Pons (tissue), 1 donor: ENCODE measurements at places on chromosomes 16 and 17.

DNA sequence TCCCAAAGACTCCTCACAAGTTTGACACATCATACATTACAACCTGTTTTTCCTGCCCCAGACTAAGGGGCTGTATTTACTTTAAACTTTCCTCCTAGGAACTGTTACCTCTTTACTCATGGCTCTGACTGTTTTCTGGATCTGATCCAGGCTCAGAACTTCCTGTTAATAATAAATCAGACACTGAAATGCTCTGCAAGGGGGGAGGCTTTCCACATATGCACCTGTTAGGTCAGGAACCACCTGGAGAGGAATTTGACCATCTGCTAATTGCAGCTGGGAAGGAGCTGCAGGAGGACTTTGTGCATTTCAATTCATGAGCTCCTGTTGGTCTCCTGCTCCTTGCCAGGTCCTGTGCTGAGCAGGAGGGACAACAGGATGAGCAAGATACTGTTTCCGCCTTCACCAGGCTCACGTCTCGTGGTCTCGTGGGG is 476.9 kb upstream of the CDH5 start:
- peak; percentile 14 for DNase-seq

- no peak for DNase-seq
Observed at GRCh38 chr16:70253291-70254106, 1.8 kb upstream of the EXOSC6 start.

- DNase-seq: no peak
Observed at GRCh38 chr17:37221865-37222264, 153.9 kb upstream of the C17orf78 start.

- no peak for DNase-seq
Observed at GRCh38 chr16:30904114-30904780, 7.8 kb downstream of the CTF1 start.

DNA sequence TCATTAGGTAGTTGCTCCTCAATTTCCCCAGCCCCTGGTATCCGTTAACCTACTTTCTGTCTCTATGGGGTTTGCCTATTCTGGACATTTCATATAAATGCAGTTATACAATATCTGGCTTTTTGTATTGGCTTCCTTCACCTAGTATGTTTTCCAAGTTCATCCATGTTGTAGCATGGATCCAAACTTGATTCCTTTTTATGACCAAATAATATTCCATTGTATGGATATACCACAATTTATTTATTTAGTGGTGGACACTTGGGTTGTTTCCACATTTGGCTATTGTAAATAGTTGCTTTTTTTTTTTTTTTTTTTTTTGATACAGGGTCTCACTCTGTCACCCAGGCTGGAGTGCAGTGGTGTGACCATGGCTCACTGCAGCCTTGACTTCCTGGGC is 15.9 kb downstream of the EPN2 start:
- DNase-seq: no peak

DNA sequence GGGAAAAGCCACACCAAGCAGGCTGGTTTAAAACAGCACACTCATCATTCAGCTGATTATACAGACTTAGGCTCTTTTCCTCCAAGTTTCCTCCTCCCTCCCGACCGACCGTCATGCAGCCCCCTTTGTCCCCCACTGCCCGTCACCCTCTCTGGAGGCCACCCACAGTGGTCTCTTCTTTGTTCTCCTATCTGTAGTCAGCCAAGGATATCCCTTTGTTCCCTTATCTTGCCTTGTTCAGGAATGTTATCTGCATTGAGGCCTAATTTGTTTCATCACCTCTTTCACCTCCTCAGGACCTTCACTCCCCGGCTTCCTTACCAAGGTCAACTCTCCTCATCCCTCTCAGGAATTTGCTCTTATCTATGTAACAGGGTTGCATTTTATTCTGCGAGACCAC is 186.4 kb upstream of the CDH13 start:
- DNase-seq: no peak

- DNase-seq: no peak
Observed at GRCh38 chr16:2466667-2467527, 4.2 kb upstream of the NTN3 start.

GRCh38 chr17:56893503-56893902 is 20.3 kb downstream of the TRIM25 start:
- DNase-seq: no peak

- no peak for DNase-seq
Observed at GRCh38 chr16:22355487-22355908, 18.9 kb downstream of the CDR2 start.

- no peak for DNase-seq
Observed at GRCh38 chr17:8941980-8942622, 23.4 kb downstream of the PIK3R5 start.

DNA sequence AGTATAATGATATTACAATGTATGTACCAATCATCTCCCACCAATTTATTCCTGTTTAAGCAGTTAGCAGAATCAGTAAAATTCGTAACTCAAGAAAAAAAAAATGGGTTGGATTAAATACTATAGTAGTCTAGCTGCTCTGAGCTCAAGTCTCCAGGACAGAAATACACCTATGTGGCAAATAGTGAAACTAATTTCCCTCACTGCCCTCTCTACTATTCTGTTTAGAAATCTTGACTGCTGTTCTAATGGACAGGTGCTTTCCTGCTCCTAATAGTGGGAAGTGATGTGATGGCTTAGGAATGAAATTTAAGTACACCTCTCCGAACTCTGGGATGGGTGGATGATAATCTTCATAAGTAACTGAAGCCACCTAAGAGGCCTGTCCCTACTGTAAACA is 175.7 kb downstream of the KCNJ2 start:
- DNase-seq: no peak

GRCh38 chr16:78137782-78138616 is 38.5 kb downstream of the WWOX start:
- DNase-seq: no peak

DNA sequence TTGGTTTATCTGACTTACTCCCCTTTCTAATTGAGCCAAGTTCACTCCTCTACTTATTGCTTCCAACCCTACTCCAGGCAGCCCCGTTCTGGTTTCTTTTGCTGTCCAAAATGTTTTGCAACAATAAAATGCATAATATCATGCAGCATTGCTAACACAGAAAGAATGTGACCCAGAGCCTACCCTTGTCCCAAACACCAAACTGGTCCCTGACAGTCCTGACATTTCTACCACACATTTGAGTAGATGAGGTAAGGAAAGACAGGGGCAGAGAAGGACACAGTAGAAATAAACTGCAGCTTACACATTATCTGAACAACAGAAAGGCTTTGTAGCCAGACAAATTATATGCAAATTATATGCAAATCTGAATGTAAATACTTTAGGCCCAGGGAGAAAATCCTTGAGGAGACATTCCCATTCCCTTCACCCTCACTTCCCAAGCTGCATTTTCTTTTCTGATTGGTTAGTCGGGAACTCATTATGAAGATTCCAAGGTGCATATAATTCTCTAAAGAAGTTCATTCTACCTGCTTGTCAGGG is 31.6 kb downstream of the SOX9 start:
- DNase-seq: peak; percentile 37

- peak; percentile 65 for DNase-seq
Observed at GRCh38 chr17:68033636-68034451, 1.7 kb upstream of the KPNA2 start.

DNA sequence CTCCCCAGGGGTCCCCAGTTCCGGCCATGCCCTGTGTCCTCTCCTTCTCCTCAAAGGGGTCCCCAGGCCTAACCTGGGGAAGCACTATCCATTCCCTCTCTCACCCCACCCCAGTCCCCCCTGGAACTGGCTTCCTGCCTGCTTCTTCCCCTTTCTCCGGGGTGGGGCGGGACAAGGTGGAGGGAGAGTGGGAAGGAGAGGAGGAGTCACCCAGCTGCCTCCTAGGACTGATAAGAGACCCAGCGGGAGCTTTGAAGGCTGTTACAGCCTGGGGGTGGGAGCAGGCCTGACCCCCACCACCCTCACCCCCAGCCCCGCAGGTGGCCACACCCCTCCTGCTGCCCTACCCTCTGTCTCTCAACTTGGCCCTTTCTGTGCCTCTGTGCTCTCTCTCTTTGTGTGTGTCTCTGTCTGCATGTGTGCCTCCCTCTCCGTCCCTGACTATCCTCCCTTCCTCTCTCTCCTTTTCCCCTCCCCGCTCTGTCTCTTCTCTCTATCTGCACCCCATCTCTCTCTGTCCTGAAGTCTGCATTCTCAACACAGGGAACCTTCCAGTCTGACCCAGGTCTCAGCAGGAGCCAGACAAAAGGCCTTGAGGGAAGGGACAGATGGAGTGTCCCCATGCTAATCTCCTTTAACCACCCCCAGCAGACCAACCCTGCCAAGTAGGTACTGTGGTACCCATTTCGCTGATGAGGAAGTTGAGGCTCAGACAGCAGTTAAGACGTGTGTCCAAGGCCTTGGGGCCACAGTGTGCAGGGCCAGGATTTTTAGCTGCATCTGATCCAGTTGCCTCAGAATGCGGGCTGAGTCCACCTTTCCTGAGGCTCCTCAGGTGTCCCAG is 66.1 kb downstream of the RAB11FIP4 start:
- no peak for DNase-seq

- no peak for DNase-seq
Observed at GRCh38 chr16:89895482-89896250, 22.3 kb downstream of the TCF25 start.

DNA sequence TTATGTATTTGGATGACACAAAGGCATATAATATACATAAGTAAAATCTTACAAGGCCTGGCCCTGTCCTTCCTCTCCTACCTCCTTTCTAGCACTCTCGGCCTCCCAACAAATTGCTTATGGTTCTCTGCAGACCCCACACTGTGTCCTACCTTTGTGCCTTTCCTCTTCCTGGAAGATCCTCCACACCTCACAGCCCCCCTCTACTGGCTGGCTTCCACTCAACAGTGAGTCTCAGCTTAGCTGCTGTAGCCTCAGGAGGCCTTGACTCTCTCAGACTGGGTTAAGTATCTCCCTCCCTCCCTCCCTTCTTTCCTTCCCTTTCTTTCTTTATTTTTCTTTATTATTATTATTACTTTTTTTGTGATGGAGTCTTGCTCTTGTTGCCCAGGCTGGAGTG is 8.3 kb upstream of the SLC52A1 start:
- DNase-seq: no peak

GRCh38 chr17:76478730-76479514 is 11.5 kb downstream of the AANAT start:
- no peak for DNase-seq

DNA sequence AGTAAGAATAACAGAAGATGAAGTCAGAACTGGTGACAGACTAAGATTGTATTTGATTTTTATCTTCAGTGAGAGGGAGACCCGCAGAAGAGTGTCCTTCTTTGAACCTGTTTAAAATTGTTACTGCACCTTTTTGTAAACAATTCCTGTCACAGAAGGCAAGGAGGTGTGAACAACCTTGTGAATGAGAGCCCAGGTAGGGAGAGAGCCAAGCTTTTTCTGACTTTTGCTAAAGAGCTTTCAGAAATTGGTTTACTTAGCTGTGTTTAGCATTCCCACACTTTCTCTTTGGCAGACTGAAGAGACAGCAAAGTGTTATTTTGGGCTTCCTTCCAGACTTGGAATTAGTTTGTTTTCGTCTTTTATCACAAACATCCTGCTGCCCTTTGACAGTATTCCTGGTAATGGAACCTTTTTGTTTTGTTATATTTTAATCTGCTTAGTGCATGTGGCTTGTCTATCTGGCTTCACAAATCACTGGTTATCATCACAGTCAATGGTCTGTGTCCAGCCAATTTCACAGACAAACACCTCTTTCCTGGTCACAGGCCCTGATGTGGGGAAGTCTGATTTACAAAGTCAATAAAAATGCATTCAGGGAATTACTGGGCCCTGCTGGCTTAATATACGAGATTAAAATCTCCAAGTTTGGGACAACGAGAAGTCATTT is 85.7 kb upstream of the HS3ST2 start:
- peak; percentile 5 for DNase-seq

- peak; percentile 95 for DNase-seq
Observed at GRCh38 chr17:74296548-74296936, 22.5 kb downstream of the DNAI2 start.

- no peak for DNase-seq
Observed at GRCh38 chr17:4155980-4156620, 13.1 kb downstream of the CYB5D2 start.

DNA sequence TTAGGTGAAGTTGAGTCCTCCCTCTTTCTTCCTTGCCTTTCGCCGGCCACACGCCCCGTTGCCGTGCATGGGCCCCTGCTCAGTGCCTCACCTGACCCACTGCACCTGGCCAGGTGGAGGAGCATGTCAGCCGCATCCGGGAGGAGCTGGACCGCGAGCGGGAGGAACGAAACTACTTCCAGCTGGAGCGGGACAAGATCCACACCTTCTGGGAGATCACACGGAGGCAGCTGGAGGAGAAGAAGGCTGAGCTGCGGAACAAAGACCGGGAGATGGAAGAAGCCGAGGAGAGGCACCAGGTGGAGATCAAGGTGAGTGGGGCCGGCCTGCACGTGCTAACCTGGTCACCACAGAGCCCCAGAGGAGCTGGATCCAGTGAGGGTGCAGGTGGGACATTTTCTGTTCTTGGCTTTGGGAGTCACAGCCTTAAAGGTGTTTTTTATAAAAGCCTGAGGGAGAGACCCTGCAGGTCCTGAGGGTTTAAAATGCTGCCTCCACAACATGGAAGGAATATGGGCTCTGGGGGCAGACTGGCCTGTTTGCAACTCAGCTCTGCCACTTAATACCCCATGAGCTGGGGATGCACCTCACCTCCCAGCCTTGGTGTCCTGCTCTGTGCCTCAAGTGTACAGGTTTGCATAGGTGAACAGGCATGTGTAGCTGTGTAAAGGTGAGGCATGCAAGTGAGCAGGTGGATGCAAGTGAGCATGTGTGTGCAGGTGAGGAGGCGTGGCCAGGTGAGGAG is 12.1 kb upstream of the DBNDD1 start:
- no peak for DNase-seq

- DNase-seq: no peak
Observed at GRCh38 chr16:57360321-57360935, 1.8 kb downstream of the CCL22 start.

DNA sequence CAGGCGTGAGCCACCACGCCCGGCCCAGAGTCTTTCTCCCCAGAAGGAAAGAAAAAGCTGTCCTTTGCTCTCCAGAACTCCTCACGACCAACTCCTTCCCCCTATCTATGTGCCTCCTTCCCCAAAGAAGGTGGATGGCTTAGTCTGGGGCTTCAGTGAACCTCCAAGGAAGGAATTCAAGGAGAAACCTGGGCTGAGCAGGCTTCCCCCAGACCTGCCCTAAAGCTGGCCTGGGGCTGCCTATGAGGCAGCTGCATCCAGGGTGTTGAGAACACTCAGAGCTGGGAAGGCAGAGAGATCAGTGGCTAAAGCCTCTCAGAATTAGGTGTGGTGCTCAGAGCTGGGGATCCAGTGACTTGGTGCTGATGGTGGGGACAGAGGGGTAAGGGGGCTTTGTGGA is 3.8 kb downstream of the ACSF2 start:
- DNase-seq: no peak

- no peak for DNase-seq
Observed at GRCh38 chr16:50469121-50469743, 79.0 kb upstream of the NKD1 start.

DNA sequence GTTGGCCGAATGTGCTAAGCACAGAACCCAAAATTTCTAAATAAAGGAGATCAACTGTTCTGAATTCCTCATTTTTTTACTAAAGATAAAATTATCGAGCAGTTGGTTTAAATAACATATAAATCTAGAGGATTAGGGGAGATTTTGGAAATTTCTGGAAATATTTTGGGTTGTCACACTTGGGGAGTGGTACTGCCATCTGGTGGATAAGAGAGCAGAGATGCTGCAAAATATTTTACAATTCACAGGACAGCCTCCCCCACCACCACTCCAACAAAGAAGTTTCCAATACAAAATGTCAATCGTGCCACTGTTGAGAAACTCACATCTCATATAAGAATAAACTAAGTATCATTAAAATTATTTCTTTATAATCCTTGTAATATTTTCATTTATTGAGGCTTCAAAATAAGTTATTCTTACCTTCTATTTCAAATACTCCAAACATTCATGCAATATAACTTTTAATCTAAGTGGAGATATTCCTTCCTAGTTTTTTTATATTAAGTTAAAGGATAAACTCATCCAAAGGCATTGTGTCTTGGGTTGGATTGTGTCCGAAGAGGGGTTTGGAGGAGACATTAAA is 17.0 kb upstream of the ABCA8 start:
- peak; percentile 83 for DNase-seq
